Renal cortex interstitium (tissue), 15 donors: ENCODE measurements at places on chromosomes 2 and 18. TPM values are rescaled to one million over a fixed set of nuclear protein-coding genes. Genes with fewer than 3 reads are reported as not detected.

- no peak for DNase-seq
These were observed 6.8 kb downstream of the FHL2 start for GRCh38 chr2:105391763-105392662.

Gene TUBA4B
- polyA plus RNA-seq, result 0.93 TPM

- DNase-seq, result no peak
These were observed 41.7 kb upstream of the SLC3A1 start for GRCh38 chr2:44233450-44234128.

GRCh38 chr2:60295636-60295962, 257.9 kb downstream of the BCL11A start:
- DNase-seq, result no peak

DNA sequence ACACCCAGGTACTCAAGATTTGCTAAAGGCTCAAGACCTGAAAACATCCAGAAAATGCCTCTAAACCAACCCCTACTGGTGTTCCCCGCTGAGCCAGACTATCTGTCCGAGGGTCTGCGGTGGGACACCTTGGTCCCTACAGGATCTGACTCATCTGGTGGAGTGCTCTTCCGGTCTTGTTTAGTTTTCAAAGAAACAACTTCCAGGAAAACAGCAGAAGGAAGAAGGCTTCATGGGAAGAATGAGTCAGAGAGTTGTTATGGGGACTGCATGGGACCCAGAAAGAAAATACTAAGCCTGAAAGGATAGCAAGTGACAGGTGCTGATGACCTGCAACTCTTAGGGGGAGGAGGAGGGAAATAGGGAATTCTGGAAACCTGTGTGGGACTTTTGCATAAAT, 41.3 kb downstream of the ZFP36L2 start:
- DNase-seq, result no peak

- DNase-seq, result no peak
These were observed 148.6 kb upstream of the ALPP start for GRCh38 chr2:232229911-232230310.

Gene MARCO
- not detected for polyA plus RNA-seq
